ENCODE measurements at places on chromosomes 1 and 21. TPM values are rescaled to one million over a fixed set of nuclear protein-coding genes. Genes with fewer than 3 reads are reported as not detected.

ADGRB2 gene
- total RNA-seq = 1.6 TPM

KCNJ9 gene
- not detected for total RNA-seq

STUM gene
- 0.35 TPM for total RNA-seq

ETV3L gene
- not detected for total RNA-seq

VAV3 gene
- 16.4 TPM for total RNA-seq

CORT gene
- not detected for total RNA-seq

GSTM5 gene
- total RNA-seq = not detected
